ENCODE measurements at places on chromosomes 5 and 9.

GRCh38 chr9:136946228-136947027 lies 1.4 kb downstream of the C8G start:
- no peak for DNase-seq

- DNase-seq = no peak
Measured at GRCh38 chr9:94210616-94211603, 48.2 kb upstream of the ZNF169 start.

- DNase-seq = no peak
Measured at GRCh38 chr5:57082441-57083067, 91.3 kb upstream of the GPBP1 start.

DNA sequence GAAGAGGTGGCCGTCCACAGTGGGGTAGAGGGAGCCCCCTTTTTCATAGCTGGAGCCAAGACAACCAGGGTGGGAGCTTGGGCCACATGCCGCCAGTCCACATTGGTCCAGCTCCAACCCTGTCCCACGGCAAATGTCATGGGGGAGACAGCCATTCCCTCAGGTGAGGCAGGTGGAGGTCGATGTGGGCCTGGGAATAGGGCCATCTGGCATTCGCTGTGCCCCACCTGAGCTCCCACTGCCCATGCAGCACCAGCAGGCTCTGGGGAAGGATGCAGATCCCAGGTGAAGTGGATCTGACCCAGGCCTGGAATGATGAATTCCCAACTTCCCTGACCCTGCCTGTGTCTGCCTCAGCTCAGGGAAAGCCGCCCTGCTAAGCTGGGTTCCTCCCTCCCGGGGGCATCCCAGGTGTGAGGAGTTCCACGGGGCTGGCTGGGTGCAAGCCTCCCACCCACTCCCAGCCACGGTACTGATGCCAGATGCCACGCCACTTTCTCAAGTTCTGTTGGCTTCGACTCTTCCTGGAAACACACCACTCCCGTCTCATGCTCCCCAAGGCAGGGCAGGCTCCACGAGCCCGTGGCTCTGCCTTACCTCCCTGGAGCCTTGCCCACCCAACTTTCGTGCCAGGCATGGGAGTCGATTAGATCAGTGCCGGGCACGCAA lies 25.2 kb upstream of the FCN2 start:
- DNase-seq = no peak

GRCh38 chr5:22757776-22758175 lies 95.4 kb downstream of the CDH12 start:
- no peak for DNase-seq

All from activated CD8-positive, alpha-beta memory T cell treated with anti-CD3 and anti-CD28 coated beads for 4 hours (primary cell).